ENCODE measurements at places on chromosomes 12 and 14. TPM values are rescaled to one million over a fixed set of nuclear protein-coding genes. Genes with fewer than 3 reads are reported as not detected.

The SERPINA1 gene
- 1.7 TPM for total RNA-seq

The P2RX7 gene
- total RNA-seq = not detected

The PRR13 gene
- total RNA-seq = 321 TPM

The NPAS3 gene
- total RNA-seq = not detected

The NAP1L1 gene
- total RNA-seq = 700 TPM

All from A549 treated with Hydrocortisone at 1 μM for 4 hours (cell line).